Cortex of kidney (tissue), 1 donor: ENCODE measurements at places on chromosomes 7 and 10.

GRCh38 chr10:62059217-62059920 lies 157.9 kb downstream of the ARID5B start:
- DNase-seq, result no peak

- no peak for DNase-seq
Observed at GRCh38 chr7:100166317-100166940, 2.0 kb downstream of the GAL3ST4 start.

GRCh38 chr7:107185716-107186115 lies 16.9 kb downstream of the HBP1 start:
- no peak for DNase-seq

- no peak for DNase-seq
Observed at GRCh38 chr7:2231992-2232765, 566 bp downstream of the MAD1L1 start.

- no peak for DNase-seq
Observed at GRCh38 chr10:85604884-85605283, 761.7 kb downstream of the GRID1 start.

DNA sequence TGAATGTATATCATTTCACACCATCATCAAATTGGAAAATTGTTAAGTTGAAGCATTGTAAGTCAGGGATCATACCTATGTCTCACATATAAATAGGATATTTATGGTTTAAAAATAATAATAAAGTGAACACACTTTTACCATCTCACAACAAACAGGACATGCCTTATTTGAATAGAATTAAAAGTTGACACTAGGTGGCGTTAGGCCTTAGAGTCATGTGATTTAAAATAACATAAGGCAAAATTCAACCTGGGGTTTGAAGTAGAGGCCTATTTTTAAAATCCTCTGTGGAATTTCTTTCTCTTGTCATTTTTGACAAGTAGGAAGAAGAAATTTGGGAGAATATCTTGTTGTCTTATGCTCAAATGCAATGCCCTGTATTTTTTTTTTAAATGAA lies 184.7 kb upstream of the PCDH15 start:
- no peak for DNase-seq

DNA sequence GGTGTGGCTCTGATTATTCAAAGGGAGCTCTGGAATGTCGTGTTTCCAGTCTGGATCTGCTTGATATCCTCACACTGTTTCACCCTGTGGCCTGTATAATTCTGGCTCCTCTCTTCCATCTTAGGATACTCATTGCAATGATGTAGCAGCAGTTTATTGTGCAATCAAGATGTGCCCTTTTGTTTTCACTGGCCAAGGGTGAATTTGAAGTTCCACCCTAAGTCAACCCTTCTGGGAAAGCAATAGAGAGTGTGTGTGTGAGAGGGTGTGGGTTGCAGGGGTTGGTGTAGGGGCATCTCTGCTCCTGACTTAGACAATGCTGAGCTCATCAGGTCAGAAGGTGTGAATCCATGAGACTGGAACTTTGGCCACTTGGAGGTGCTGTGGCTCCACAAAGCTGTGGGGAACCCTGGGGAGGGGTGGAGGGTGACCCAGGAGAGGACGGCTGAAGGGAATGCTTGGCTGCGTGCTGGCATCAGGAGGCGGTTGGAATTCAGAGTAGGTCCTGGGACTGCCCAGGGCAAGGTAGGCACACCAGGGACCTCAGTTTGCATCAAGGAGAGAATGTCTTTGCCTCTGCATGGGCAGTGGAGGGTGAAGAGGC lies 118.0 kb upstream of the PRSS58 start:
- no peak for DNase-seq

DNA sequence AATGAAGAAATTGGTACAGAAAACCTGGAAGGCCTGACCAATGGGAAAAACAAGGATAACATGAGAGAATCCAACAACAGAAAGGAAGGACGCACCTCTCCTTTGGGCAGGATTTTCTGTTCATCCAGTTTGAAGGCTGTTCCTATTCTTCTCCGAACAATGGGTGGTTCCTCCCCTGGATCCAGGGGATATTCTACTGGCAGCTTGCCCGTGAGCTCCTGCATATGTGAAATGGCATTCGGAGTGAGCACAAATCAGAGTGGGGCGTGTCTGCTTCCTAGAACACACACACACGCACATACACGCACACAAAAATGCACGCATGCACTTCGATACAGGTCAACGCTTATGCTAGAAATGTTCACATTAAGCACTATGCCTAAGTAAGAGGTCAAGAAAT lies 83.5 kb downstream of the PRPF18 start:
- no peak for DNase-seq

DNA sequence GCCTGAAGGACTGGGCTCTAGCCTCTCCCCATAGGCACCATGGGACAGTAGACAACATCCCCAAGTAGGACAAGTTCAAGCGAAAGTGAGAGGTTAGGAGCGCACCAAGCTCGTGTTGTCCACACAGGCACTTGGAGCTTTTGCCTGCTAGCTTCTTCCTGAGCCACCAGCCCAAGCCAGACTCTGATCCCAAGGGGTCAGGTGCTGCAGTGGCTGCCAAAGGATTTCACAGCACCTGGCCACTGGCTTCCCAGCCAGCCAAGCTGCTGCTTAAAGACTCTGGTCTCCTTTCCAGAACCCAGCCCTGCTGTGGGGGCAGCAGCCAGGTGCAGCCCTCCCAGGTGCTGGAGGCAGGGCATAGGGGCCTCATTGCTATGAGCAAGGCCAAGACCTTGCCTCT lies 33.0 kb upstream of the UNC5B start:
- no peak for DNase-seq

DNA sequence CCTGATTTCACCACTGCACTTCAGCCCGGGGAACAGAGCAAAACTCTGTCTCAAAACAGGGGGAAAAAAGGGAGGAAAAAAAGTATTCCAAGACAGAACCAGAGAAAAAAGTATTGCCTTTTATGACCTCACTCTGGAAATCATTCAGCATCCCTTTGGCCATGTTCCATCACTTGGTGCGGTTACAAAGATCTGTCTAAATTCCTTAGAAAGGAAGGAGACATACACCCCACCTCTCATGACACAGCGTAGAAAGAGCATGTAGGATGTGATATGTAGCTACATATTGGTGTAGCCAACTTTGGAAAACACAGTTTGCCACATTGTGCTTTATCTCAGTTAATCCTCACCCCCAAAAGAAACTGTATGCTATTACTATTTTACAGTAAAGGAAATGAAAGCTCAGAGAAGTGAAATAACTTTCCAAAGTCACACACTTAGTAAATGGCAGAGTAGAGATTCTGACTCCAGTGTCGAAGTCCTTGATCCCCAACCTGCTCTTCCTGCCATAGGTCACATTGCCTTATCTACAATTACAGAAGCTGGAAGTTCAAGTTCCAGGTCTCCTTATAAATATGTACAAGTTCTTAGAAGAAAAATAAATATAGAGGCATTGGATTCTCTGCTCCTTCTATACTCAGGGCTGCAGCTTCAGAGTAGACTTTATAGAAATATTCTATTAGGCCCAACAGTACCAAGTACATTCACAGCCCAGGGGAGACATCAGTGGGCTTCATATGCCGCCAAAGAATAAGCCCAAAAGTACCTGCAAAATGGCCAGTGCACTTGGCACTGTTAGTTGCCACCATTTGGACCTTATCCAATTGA lies 91.6 kb upstream of the KMT2E start:
- no peak for DNase-seq

DNA sequence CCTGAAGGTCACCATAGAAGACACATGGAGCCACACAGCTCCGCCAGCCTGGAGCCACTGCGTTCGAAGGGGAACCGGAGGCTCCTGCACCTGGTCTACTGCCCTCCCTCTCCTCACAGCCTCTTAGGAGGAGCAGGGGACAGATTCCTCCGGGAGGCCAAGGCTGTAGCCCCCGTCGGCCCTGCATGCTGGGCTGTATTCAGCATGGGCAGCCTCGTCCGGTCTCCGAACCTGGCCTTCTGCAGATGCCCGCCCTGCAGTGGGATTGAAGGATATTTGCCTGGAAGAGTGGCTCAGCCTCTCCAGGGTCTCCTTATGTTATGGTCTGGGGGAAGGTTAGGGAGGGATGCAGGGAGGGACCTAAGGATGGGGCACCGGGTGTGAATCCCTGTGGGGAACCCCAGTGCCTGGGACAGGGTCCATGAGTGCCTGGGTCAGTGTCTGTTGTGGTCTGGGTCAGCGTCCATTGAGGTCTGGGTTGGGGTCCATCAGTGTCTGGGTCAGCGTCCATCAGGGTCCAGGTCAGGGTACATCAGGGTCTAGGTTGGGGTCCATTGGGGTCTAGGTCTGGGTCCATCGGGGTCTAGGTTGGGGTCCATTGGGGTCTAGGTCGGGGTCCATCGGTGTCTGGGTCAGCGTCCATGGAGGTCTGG lies 13.0 kb upstream of the SCART1 start:
- no peak for DNase-seq

DNA sequence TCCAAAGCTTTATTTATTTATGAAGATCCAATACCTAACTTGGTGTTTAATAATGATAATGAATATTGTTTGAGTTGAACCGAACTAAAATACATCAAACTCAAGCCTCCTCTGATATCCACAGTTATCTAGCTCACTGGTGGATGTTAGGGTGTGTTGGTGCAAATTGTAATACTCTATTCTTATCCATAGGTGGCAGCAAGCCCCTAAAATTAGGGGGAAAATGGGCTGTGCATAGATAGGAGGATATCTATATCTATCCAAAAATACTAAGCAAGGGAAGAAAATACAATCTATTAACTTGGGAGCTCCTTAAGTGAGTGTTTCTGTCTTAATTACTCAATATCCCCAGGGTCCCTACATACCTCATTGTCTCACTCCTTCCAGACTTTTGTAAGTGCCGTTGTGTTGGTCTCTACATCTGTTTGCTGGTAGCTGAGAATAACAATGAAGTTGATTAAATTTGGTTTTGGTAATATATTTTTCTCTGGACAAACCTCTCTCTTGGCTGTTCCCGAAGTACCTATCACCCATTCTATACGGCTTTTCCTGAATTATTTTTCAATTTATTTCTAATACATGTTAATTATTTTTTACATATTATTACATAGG lies 55.0 kb upstream of the VWDE start:
- DNase-seq, result no peak

DNA sequence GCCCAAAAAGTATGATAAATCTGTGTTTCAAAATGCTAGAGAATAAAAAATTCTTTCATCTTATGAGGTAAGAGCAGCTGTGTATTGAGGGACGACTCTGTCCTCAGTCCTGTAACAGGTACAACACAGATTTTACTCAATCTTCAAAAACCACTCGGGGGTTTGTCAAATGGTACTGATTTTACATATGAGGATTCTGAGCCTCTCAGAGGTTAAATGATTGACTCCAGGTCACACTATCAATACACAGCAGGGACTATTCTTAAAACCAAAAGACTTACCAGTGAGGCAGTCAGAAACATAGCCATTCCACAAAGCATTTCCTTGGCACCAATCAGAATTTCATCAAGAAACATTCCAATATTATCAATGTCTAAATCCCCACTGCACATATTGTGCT lies 95.5 kb downstream of the SGMS1 start:
- no peak for DNase-seq

DNA sequence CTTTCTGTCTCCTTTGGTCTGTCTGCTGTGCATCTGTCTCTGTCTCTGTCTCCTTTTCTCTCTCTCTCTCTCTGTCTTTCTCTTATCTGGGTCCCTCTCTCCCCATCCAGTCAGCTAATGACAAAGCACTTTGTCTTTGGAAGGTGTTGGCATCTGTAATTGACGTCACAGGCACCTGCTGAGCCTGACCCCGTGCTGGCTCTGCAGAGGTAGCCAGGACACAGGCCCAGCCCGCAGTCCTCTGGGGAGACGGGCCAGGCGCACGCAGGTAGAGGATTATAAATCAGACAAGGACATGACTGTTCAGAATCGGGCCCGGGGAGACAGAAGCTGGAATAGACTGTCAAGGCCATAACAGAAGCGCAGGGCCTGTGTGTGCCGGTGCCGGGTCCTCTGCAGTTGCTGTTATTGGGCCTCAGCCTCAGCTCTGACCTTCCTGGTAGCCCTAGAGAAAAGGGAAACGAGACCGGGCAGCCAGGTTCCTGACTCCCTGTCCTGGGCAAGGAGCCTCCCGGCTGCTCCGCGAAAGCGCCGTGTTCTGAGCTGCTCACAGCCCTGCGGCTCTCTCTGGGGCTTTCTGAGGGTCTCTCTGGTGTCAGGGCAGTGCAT lies 10.7 kb upstream of the PSMG3 start:
- DNase-seq, result no peak

DNA sequence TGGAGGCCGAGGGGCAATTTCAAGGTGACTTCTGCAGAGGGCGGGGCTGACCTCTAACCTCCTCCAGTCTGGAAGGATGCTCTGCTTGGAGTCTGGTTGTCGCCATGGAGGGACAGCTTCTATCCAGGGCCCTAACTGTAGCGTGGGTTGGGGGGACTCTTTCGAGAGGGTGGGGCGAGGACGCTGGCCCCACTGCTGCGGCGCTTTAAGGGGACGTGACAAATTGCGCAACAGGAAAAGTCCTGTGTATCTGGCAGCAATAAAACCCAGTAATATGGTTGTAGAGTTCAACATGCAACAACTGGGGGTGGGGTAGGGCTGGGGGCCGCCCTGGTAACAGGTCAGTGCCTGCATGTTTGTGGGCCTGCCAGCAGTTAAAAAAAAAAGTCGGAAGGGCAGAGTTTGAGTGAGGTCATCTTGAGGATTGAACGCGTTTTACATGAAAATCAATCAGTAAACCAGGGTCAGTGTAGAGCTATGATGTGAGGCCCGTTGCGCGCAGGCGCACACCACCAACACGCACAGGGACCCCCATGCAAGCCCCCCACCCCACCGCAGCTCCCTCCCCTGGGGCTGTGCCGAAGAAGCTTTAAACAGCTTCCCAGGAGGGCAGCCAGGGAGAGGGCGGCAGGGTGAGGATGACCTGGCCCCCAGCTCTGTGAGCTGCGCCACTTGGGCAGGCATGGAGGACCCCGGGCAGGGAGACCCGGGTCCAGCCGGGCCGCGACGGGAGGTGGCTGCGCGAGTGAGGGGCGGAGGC lies 4.3 kb downstream of the SHH start:
- DNase-seq, result no peak

DNA sequence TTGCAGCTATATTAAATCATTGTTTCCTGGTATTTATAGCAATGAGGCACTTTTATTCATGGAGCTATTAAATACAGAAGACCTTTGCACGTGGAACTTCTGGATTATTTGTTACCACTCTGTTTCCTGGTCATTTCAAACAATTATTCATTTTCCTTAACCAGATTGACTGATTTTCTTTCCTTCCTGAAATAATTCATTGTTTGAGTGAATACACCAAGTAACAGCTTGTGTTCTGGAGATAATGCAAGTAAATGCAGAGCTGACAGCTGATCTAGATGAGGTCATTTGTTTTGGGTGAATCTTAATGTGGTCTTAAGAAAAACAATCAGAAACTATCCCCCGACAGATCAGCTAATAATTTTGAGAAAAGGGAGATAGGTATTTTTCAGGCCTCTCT lies 497.7 kb downstream of the KIF20B start:
- DNase-seq, result no peak
